ENCODE measurements at places on chromosomes 12 and 14.

GRCh38 chr14:59140106-59140843, 48.2 kb upstream of the DAAM1 start:
- DNase-seq = no peak
- H3K36me3 ChIP-seq = no peaks in the 10 kb centered on the region
- H3K4me1 ChIP-seq = no peaks in the 10 kb centered on the region

GRCh38 chr12:42372154-42372791, 46.3 kb downstream of the PPHLN1 start:
- H3K27ac ChIP-seq = no peak overlapping the region
- no peaks in the 10 kb centered on the region for H3K4me1 ChIP-seq
- peaks cover 18% of the 10 kb centered on the region for H3K36me3 ChIP-seq
- DNase-seq = no peak
- H3K27me3 ChIP-seq = no peaks in the 10 kb centered on the region

DNA sequence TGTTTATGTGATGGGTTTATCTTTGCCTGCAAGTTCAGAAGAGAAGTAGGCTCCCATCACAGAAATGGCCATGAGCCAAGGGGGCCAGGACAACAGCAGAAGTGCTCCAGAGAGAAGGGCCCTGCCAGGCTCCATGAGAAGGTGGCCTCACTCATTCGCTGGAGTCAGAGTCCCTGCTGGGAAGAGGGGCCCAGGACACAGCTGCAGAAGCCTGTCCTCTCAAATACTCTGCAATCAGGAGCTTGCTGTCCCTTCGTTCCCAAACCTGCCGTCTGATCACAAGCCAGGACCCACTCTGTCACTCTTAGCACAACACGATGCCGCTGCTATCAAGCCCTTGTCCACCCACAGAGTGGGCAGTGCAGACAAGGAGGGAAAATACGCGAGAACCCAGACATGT, 306.2 kb upstream of the FKBP4 start:
- H3K27me3 ChIP-seq = no peaks in the 10 kb centered on the region
- no peaks in the 10 kb centered on the region for H3K36me3 ChIP-seq
- H3K27ac ChIP-seq = no peak overlapping the region
- no peak overlapping the region for H3K4me3 ChIP-seq

GRCh38 chr12:82996168-82996812, 309.6 kb downstream of the TMTC2 start:
- no peaks in the 10 kb centered on the region for H3K4me1 ChIP-seq
- no peak overlapping the region for H3K4me3 ChIP-seq
- peaks cover 1% of the 10 kb centered on the region for H3K27me3 ChIP-seq
- no peaks in the 10 kb centered on the region for H3K36me3 ChIP-seq

GRCh38 chr12:117919479-117919878, 49.3 kb downstream of the KSR2 start:
- H3K27me3 ChIP-seq = peaks cover 3% of the 10 kb centered on the region
- H3K36me3 ChIP-seq = no peaks in the 10 kb centered on the region
- no peaks in the 10 kb centered on the region for H3K4me1 ChIP-seq

- no peak for DNase-seq
- no peaks in the 10 kb centered on the region for H3K27me3 ChIP-seq
- H3K27ac ChIP-seq = no peak overlapping the region
- H3K4me3 ChIP-seq = no peak overlapping the region
- no peaks in the 10 kb centered on the region for H3K4me1 ChIP-seq
These were observed 1411.2 kb upstream of the TMEM132C start for GRCh38 chr12:126855768-126856167.

DNA sequence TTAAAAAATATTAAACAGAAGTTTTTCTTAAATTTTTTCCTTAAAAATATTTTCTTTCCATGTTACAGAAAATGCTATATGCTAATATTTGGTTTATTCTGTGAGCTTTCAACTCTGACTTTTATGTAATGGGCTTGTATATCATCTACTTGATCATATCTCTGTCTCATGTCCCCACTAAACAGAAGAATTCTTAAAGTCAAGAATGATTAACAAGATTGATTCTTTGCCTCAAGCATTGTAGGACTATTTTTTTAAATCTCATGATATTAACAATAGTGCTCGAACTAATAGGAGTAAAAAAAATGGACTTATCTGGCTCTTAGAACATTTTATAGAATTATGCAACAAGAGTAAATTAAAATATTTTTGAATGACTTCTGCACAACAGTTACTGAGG, 206.3 kb downstream of the C12orf50 start:
- H3K27me3 ChIP-seq = no peaks in the 10 kb centered on the region
- H3K27ac ChIP-seq = no peak overlapping the region
- H3K36me3 ChIP-seq = no peaks in the 10 kb centered on the region
- no peaks in the 10 kb centered on the region for H3K4me1 ChIP-seq
- no peak for DNase-seq

- H3K4me1 ChIP-seq = peaks cover 1% of the 10 kb centered on the region
- no peak for DNase-seq
- H3K27ac ChIP-seq = no peak within 1 kb of the TSS
- H3K36me3 ChIP-seq = no peaks in the 10 kb centered on the region
These were observed at the start of gene WSCD2 for GRCh38 chr12:108129017-108129812. Gene WSCD2, plus strand, starts transcription at chr12:108129288. Its CDS starts 66,545 bp downstream, at chr12:108195833.

GRCh38 chr14:64891839-64892375, 12.2 kb upstream of the SPTB start:
- no peak overlapping the region for H3K27ac ChIP-seq
- no peak overlapping the region for H3K4me3 ChIP-seq
- H3K36me3 ChIP-seq = no peaks in the 10 kb centered on the region
- peaks cover 27% of the 10 kb centered on the region for H3K27me3 ChIP-seq
- no peaks in the 10 kb centered on the region for H3K4me1 ChIP-seq

- peak; percentile 98 for DNase-seq
- H3K27ac ChIP-seq = peak overlapping the region; percentile 95
- peaks cover 79% of the 10 kb centered on the region for H3K4me1 ChIP-seq
- no peaks in the 10 kb centered on the region for H3K36me3 ChIP-seq
- H3K27me3 ChIP-seq = no peaks in the 10 kb centered on the region
- H3K4me3 ChIP-seq = peak overlapping the region; percentile 72
These were observed 66.7 kb downstream of the IRF2BPL start for GRCh38 chr14:76961631-76962302.

- no peaks in the 10 kb centered on the region for H3K4me1 ChIP-seq
- peaks cover 26% of the 10 kb centered on the region for H3K27me3 ChIP-seq
- H3K36me3 ChIP-seq = no peaks in the 10 kb centered on the region
- H3K27ac ChIP-seq = no peak overlapping the region
These were observed 23.1 kb upstream of the DCP1B start for GRCh38 chr12:2027351-2027750.

GRCh38 chr12:41288142-41288811, 100.2 kb downstream of the PDZRN4 start:
- DNase-seq = no peak
- no peaks in the 10 kb centered on the region for H3K36me3 ChIP-seq
- H3K4me3 ChIP-seq = no peak overlapping the region
- H3K4me1 ChIP-seq = no peaks in the 10 kb centered on the region
- no peak overlapping the region for H3K27ac ChIP-seq

- H3K36me3 ChIP-seq = no peaks in the 10 kb centered on the region
- no peak overlapping the region for H3K4me3 ChIP-seq
- no peak for DNase-seq
- no peak overlapping the region for H3K27ac ChIP-seq
- no peaks in the 10 kb centered on the region for H3K4me1 ChIP-seq
These were observed 293.4 kb downstream of the EGLN3 start for GRCh38 chr14:33657476-33657875.

DNA sequence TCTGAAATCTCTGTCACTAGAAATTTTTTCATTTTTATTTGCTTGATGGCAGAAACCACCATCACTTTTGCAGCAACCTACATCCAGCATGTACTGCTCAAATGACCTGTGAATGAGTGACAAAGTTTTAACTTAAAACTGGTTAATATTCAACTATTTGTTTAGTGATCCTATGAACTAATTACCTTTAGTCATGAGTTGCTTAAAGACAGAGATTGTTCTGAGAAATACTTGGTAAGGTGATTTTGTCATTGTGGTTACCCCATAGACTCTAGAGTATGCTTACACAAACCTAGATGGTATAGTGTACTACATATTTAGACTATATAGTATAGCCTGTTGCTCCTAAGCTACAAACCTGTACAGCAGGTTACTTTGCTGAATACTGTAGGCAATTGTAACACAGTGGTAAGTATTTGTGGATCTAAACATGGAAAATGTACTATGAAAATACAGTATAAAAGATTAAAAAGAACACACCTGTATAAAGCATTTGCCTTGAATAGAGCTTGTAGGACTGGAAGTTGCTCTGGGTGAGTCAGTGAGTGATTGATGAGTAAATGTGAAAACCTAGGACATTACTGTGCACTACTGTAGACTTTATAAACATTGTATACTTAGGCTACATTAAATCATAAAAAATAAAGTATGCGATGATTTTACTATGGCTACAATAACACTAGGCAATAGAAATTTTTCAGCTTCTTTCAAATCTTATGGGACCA, 256.6 kb upstream of the PPFIA2 start:
- no peak for DNase-seq
- H3K36me3 ChIP-seq = no peaks in the 10 kb centered on the region
- no peak overlapping the region for H3K27ac ChIP-seq
- H3K27me3 ChIP-seq = no peaks in the 10 kb centered on the region

DNA sequence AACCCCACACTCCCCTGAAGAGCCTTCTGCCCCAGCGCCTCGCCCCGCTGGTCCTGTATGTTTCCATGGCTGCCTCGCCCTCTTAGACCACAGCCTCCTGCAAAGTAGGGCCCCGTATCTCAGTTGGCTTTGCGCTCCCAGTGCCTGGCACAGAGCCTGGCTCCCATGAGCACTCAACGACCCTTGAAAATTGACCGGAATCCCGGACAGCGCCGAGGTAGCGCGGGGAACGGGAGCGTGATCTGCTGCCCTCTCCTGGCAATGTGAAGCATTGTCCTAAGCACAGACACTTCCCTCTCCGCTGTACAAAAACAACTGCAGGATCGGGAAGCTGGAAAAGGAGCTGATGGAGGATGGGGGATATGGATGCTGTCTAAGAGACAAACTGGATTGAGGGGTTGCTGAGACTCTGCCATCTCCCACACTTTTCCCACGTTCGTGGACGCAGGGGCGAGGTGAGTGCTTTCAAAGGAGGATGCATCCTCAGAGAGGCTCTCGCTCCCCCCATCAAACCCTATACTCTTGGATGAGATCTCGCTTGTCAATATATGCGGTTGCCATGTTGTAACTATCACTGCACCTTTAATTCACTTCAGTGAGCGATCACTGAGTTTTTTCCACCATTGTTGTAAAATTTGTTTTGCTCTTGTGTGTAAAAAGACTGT, 10.7 kb upstream of the FKBP4 start:
- H3K27me3 ChIP-seq = peaks cover 37% of the 10 kb centered on the region
- H3K27ac ChIP-seq = no peak overlapping the region
- peak overlapping the region; percentile 28 for H3K4me3 ChIP-seq
- peaks cover 9% of the 10 kb centered on the region for H3K4me1 ChIP-seq
- peak; percentile 24 for DNase-seq
- no peaks in the 10 kb centered on the region for H3K36me3 ChIP-seq

DNA sequence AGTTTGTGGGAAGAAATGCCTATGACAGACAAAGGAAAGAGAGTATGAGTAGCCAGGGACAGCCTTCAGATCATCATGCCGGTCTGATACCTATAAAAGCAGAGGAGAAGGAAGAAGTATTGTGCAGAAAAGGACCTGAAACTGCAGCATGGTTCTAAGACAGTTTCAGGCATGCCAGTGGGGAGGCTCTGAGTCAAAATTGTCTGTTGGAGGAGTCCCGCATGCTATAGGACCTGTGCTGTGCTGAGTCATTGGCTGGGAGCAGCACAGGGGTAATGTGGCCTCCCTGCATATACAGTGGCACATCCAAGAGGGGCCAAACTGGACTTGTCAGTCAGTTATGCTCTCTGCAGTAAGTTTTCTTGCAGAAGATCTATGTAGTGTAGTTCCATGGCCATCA, 40.7 kb downstream of the NEUROD4 start:
- H3K27ac ChIP-seq = peak overlapping the region; percentile 18
- H3K4me3 ChIP-seq = no peak overlapping the region
- peaks cover 19% of the 10 kb centered on the region for H3K27me3 ChIP-seq
- peaks cover 23% of the 10 kb centered on the region for H3K4me1 ChIP-seq
- DNase-seq = peak; percentile 21
- H3K36me3 ChIP-seq = no peaks in the 10 kb centered on the region

GRCh38 chr12:131628766-131629448, 82.0 kb upstream of the SFSWAP start:
- H3K36me3 ChIP-seq = peaks cover 3% of the 10 kb centered on the region
- H3K4me1 ChIP-seq = peaks cover 2% of the 10 kb centered on the region
- H3K27ac ChIP-seq = no peak overlapping the region
- no peaks in the 10 kb centered on the region for H3K27me3 ChIP-seq
- no peak for DNase-seq

- H3K27me3 ChIP-seq = peaks cover 1% of the 10 kb centered on the region
- H3K4me1 ChIP-seq = peaks cover 14% of the 10 kb centered on the region
- no peak for DNase-seq
- H3K4me3 ChIP-seq = no peak overlapping the region
- no peak overlapping the region for H3K27ac ChIP-seq
- H3K36me3 ChIP-seq = no peaks in the 10 kb centered on the region
These were observed 194.4 kb upstream of the BTG1 start for GRCh38 chr12:92340003-92340402.

GRCh38 chr14:105891631-105892452, 365.5 kb downstream of the TMEM121 start:
- DNase-seq = no peak
- H3K27ac ChIP-seq = no peak overlapping the region

DNA sequence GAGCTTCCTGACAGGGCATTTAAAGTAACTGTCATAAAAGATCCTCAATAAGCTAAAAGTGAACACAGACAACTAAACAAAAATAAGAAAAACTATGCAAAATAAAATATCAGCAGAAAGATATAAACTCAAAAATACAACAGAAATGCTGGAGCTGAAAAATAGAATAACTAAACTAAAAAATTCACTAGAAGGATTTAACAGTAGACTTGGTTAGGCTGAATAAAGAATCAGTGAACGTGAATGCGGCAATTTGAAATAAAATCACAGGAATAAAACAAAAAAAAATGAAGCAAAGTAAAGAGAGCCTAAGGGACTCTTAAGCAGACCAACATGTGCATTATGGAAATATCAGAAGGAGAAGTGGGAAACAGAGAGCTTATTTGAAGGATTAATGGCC, 74.6 kb downstream of the EGLN3 start:
- H3K27me3 ChIP-seq = peaks cover 13% of the 10 kb centered on the region
- peaks cover 37% of the 10 kb centered on the region for H3K36me3 ChIP-seq
- H3K27ac ChIP-seq = no peak overlapping the region
- H3K4me1 ChIP-seq = peaks cover 15% of the 10 kb centered on the region
- DNase-seq = no peak
- H3K4me3 ChIP-seq = no peak overlapping the region

GRCh38 chr12:32505067-32505945, 105.9 kb downstream of the FGD4 start:
- H3K4me3 ChIP-seq = no peak overlapping the region
- H3K36me3 ChIP-seq = no peaks in the 10 kb centered on the region
- H3K4me1 ChIP-seq = peaks cover 4% of the 10 kb centered on the region
- DNase-seq = no peak
- no peak overlapping the region for H3K27ac ChIP-seq

DNA sequence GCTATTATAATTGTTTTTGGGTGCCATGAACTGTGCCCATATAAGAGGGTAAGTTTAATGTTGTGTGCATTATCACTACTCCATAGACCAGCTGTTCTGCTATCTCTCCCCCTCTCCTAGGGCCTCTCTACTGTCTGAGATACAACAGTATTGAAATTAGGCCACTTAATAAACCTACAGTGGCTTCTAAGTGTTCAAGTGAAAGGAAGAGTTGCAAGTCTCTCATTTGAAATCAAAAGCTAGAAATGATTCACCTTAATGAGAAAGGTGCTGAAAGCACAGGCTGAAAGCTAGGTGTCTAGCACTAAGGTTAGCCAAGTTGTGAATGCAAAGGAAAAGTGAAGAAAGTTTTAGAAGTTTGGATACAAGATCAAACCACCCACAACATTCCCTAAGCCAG, 168.0 kb downstream of the SLC16A7 start:
- H3K27me3 ChIP-seq = no peaks in the 10 kb centered on the region
- no peak overlapping the region for H3K4me3 ChIP-seq
- no peaks in the 10 kb centered on the region for H3K4me1 ChIP-seq
- peaks cover 3% of the 10 kb centered on the region for H3K36me3 ChIP-seq
- no peak for DNase-seq

Measured in activated T-helper 2 cell treated with anti-CD3 and anti-CD28 coated beads, Interferon-gamma antibody, Interleukin-2, Interleukin-4, amounts not matched to agents 10 μg/mL and 5 μg/mL and 100 μg/mL, durations not matched to agents 14 hours and 24 hours and 36 hours (primary cell).